ENCODE measurements at places on chromosomes 7 and 10.

DNA sequence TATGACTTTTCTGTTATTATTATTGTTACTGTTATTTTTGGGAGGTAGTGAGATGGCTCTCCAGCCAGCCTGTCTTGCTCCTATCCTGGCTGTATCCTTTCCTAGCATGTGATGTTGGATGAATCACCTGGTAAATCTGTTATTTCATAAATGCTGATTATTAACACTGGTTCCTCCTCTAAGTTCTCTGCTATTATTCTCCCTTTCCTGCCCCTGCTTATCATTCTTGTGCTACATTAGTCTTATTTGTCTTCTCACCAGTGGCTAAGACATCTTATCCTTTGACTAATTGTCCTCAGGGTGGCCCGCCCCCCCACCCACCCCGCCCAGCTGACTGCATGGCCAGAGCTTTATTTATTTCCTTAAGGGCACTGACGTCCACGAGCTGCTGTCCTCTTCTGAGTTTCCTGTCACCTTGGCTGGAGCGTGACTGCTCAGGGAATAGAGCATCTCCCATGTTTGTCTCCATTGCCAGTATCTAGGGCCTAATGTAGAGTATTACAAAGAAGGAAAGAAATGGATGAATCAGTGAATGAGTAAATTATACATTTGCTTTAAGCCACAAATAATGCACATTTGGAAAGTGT, 110.1 kb upstream of the KLF6 start:
- DNase-seq, result no peak

DNA sequence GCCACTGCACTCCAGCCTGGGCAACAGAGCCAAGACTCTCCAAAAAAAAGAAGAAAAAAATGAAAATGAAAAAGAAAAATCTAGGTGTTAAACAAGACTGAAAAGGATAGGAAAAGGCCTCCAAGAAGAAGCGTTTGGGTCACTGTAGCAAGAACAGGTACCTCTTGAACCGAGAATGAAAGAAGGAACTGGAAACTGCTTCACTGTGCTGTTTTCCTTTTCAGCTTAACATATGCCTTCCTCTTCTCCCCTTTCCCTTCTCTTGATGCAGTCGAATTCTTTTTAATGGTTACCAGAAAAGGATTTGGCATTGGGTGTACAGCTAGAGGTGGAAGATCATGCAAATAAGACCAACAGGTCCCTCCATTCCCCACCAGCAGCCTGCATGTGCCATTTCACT, 28.1 kb downstream of the LRRC4 start:
- DNase-seq, result no peak

DNA sequence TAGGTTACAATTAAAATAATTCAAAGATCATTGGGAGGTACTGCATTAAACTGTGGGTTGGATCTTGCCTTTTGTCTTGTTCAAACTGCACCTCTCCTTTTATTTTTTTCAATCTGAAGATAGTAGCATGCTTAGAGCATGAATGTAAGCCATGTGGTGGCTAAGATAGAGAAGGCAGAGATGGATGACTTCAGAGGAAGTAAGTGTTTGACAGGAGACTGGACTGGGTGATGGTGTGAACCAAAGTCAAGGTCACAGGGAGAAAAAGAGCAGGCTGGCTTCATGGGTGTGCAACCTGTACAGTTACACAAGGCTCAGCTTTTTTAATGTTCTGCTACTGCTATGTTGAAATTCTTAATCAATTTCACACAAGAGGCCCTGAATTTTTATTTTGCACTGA, 85.6 kb downstream of the ZEB1 start:
- no peak for DNase-seq

DNA sequence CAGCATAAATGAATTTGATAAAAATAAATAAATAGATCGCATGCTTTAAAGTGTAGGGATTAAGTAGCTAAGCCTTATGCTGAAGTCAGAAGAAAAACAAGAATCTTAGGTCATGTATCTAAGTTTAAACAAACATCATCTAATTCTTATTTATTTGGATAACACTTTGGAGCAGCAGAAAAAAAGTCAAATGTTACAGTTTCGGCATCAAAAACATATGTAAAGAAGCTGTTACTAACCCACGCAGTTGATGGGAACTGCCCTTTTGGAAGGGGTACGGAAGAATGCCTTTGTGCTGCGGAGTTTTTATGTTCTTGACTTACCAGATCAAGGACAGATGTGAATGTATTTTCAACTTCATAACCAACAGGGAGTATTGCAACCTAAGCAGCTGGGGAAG, 37.3 kb upstream of the HABP2 start:
- no peak for DNase-seq

GRCh38 chr7:133562621-133563020, 309.7 kb downstream of the EXOC4 start:
- peak; percentile 63 for DNase-seq

- DNase-seq, result no peak
Measured at GRCh38 chr10:97713826-97714400, 383 bp downstream of the MARVELD1 start.

- no peak for DNase-seq
Measured at GRCh38 chr10:86659721-86660453, 5.5 kb downstream of the OPN4 start.

DNA sequence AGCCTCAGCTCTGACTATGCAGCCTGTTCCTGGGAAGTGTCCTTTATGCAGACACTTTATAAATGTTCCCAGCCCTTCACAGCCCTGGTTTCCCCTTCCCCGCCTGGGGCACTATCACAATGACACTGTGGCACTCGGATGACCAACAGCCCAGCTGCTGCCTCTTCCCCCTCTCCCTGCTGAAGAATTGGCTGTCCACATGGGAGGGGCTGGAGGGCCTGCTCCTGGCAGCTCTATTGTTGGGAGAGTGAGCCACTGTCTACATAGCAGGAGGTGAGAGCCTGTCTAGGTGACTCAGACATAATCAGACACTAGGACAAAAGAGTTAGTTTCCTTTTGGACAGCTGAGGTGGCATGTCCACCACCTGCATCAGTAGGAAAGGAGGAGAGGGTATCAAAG, 437.5 kb downstream of the PLXNA4 start:
- no peak for DNase-seq

- no peak for DNase-seq
Measured at GRCh38 chr7:101693498-101694091, 64.5 kb upstream of the MYL10 start.

GRCh38 chr7:98753989-98754479, 115.8 kb downstream of the TMEM130 start:
- DNase-seq, result no peak

DNA sequence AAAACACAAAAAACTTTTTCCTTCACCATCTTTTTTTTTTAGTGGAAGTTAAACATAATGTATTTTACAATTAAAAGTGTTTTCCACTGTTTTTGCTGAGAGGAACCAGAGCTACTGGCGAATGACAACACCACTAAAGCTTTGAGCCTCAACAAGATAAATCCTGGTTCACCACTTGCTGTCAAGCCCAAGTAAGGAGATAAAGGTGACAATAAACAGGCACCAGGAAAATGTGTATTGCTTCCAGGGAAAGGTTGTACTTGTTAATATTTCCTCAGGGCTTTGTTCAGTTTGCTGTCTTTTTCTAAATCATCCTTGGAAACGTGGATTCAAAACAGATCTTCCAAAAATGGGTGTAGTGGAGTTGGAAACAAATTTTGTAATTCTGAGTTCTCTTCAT, 109.9 kb upstream of the ANKRD30A start:
- no peak for DNase-seq

GRCh38 chr7:16668049-16668858, 22.3 kb downstream of the BZW2 start:
- peak; percentile 99 for DNase-seq

DNA sequence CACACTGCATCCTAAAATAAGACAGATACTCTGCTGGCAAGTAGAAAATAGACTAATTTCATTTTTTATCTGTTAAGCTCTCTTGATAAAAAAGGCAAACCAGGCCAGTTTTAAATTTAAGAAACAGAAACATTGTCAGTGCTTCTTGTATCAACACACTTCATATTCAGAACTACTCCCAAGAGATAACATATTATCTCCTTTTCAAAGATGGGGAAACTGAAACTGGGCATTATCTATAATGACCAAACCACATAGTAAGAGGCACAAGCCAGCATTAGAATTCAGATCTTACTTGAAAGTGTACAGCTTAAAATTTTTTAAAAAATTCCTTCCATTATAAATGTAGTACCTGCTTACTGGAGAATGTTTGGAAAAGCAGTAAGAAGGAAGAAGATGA, 14.7 kb downstream of the SRI start:
- DNase-seq, result no peak

DNA sequence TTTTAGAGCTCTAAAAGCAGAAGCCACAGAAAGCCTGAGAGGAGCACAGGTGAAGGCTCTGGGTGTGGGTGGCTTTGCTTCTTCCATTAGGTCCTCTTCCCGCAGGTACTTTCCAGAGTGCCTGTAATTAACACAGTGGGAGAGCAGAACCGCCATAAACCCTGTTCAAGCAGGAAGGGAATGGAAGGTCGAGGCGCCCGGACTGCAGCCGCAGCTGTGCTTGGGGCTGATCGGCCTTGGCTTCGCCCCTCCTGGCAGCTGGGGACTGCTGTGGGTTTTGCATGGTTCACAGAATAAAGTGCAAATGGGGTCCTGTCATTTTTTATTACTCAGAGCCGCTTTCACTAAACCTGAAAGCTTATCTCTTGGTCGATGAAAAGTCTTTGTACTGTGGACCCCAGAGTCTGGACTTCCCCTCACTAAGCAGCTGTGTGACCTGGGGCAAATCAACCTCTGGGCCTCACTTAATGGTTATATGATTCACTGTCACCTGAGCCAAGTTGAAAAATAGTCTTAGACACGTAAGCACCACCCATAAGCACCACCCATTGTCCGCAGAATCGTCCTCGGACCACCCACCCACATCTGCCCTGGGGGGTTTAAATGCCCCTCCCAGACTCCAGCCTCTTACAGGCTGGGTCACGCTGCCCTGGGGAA, 100.9 kb downstream of the XRCC2 start:
- DNase-seq, result no peak

DNA sequence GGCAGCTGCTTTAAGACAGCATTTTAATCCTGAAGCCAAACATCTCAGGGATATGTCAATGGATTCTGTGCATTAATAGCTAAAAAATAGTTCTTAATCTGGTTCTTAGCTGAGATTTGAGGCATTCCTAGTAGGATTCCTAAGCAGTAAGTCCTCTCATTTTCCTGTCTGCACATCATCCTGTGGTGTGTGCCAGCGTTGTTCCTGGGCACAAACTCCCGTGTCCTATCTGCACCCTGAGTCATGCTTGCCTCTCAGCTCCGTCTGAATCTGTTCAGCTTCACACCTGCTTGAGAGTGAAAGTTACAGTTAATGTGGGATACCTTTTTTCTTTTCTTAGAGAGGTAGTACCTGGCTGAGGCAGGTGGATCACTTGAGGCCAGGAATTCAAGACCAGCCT, 19.5 kb downstream of the BAG3 start:
- DNase-seq, result no peak

DNA sequence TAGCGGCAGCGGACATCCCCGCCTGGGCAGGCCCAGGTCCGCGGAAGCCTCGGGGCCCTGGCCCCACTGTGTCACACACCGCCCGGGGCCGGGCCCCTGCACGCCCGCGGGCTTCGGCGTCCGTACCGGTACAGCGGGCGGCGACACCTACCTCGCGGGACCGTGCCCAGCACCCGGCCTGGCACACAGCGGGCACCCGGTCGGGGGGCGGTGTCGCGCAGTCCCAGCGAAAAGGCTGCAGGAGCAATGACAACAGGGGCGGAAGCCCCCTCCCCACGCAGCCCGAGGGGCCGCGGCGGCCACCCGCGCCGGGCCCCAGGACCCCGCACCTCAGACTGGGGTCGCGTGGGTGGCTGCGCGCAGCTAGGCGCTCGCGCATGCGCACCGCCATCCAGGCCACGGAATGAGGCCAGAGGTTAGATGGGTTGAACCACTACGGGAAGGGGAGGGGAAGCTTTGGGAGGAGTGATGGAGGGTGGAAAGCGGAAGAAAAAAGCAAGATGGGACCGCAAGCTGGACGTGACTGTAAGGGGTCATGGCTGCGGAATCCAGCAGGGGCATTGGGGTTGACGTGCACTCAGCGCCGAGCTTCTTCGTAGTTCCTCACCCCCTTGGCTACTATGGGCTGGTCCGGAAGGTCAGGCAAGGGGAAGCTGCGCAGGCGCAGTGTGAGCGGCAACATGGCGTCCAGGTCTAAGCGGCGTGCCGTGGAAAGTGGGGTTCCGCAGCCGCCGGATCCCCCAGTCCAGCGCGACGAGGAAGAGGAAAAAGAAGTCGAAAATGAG, at the start of the genes BCCIP and UROS:
BCCIP (plus strand) TSS at position 669 of the 785 bp plus-strand sequence; CDS start at position 681, 12 bp downstream.
UROS (minus strand) TSS at position 381 of the 785 bp plus-strand sequence. CDS start 6,759 bp downstream, outside the sequence.
- peak; percentile 77 for DNase-seq

DNA sequence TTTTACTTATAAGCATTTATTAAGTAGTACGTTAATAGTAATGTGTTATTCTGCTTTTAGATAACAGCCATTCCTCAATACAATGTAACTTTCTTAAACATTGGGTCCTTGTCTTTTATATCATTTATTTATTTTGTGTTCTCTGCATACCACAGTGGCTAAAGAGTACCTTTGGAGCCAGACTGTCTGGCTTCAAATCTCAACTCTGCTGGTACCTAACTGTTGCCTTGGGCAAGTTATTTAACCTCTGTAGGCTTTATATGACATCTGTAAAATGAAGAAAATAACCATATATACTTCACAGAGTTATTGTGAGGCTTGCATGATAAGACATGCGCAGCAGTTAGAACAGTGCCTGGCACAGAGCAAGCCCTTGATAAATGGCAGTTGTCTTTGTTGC, 397.6 kb downstream of the MDFIC start:
- DNase-seq, result no peak

- no peak for DNase-seq
Measured at GRCh38 chr10:113144576-113144975, 194.5 kb downstream of the TCF7L2 start.

DNA sequence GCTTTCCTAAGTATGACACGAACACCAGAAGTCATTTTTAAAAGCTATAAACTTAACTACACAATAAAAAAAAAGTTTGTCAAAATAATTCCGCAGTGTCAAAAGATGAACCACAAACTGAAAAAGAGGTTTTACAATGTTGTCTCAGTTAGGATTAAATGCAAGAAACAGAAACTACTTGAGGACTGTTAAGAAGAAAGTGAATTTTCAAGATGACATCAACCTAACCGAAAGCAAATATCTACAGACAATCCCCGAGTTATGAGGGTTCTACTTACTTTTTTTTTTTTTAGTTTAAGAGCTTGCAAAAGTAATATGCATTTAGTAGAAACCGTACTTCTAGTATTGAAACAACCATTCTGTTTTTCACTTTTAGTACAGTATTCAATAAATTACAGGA, 62.3 kb downstream of the TFPI2 start:
- DNase-seq, result no peak

DNA sequence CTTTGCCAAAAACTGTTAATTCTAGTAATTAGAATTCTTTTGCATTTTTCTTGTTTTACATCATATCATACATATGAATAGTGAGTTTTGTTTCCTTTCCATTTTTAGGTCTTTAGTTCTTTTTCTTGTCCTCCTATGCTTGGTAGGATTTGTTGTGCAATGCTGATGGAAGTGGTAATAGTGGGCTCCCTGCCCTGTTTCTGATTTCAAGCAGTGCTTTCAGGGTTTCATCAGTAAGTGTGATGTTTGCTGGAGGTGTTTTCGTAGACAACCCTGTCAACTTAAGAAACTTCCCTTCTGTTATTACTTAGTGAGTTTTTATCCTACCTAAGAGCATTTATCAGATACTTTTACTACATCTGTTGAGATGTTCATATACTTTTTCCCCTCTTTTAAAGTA, 50.5 kb downstream of the CSGALNACT2 start:
- DNase-seq, result no peak
